ENCODE measurements at places on chromosomes 3 and 15.

DNA sequence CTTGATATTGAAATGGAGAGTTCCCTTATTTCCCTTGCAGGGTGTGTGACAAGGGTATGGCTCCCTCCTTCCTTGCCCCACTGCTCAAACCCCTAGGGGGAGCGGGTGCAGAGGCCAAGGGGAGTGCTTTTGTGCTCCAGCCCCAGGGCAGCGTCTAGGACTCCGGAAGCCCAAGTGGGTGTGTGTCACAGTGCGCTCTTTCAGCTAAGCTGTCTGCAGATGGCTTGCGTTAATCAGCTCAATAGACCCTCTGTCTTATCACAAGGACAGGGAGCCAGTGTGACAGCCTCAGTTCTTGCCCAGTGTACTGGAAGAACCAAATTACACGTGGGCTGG lies 523.6 kb upstream of the LMCD1 start:
- DNase-seq, result no peak

DNA sequence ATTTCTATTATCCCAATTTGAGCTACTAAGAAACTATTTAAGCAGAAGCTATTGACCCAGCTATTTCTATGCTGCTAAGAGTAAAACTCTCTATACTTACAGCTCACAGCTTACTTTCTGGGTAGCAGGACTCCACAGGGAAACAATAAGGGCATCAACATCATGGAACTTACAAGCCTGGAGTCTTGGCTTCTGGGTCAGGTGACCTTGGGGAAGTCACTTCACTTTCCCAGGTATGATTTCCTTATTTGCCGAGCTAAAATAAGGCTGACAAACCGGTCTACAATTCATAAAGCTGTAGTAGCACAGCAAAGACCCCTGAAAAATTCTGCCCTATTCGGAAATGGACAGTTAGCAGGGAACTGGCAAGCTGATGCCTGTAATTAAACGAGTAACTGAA lies 278.3 kb upstream of the NR2F2 start:
- no peak for DNase-seq

DNA sequence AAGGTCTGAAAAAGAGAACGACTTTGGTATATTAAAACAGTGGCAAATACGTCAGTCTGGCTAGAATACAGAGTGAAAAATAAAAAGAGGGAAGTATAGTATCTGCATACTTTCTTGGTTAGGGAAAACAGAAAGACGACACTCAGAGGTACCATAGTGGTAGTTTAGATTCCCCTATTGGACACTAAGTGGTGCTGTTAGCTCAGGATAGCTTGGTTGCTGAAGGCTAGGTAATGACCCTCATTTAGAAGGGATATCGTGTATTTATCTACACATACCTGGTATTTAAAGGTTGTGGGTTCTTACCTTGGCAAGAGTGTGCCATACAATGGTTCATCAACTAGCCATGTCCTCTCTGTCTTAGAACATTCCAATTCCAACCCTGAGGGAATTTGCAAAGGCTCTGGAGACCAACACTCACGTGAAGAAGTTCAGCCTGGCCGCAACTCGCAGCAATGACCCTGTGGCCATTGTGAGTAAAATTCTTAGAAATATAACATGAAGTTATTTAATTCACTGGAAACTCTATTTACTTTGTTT lies 31.0 kb downstream of the TMOD2 start:
- DNase-seq, result peak; percentile 24

DNA sequence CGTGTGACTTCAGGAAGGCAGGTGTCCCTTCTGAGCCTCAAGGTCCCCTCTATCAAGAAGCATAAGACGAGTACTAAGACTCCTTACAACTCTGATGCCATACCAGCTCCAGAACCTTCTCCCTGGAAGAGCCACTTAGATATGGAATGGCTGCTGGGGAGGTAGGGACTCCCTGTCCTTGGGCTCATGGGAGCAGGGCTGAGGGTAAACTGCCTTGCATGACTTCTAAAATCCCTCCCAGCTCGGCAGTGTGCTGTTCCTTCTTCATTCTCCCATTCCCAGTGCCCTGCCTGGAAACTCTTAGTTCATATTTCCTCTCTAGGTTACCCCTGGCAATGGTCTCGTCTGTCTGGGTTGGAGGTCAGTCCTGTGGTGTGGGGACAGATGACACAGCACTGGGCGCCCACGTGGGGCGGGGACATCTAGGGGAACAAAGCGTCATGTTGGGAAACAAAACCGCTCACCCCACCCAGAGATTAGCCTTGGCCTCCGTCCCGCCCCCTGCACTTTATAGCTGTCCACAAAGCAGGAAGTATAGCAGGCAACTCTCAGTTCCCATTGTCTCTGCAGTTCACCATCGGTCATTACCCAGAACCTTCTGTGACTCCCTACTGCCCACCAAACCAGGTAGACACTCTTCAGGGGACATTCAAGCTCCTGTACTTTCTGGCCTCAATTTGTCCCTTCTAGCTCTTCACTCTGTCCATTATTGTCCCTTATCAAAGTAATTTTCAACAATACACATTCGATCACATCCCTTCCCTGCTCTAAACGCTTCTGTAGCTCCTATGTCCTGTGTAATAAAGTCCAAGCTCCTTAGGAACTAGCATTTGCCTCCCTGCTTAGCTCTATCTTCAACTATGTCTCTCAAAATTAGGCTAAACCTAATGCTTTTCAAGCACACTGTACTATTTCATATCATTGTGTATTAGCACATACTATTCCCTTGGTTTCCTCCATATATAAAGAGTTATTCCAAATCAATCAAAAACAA lies 73.8 kb downstream of the IQSEC1 start:
- peak; percentile 99 for DNase-seq

- DNase-seq, result no peak
These were observed 523.2 kb downstream of the SOX2 start for GRCh38 chr3:182234881-182235280.

DNA sequence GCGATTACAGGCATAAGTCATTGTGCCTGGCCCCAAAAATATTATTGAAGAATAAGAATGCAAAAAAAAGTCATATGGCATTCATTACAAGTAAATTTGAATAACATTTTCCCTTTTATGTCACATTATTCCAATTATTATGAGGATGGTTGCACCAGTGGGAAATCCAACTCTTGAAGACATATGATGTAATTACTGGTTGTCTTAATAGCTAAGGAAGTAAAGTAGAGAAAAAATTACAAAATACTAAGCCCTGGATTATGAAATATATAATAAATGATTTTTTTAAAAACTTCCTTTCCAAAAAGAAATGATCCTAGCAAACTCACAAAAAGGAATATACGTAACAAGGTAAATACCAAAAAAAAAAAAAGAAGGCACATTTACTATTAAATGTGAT lies 98.9 kb downstream of the FMN1 start:
- DNase-seq, result peak; percentile 31

DNA sequence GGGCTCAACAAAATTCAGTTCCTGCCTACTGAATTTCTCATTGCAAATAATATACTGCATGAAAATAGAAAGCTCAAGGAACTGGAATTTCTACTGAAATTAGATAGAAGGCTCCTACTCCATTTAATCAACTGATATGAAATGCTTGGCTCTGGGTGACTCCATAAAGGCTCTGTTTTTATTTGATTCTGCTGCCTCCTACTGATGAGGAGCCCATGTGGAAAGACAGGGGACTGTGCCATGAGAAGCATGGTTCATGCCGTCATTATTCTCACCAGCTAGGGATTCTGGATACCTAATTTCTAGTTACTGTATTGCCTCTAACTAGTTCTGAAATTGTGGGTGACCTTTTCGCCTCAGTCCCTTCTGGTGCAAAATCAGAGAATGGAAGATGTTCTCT lies 366.2 kb upstream of the DPH6 start:
- no peak for DNase-seq

DNA sequence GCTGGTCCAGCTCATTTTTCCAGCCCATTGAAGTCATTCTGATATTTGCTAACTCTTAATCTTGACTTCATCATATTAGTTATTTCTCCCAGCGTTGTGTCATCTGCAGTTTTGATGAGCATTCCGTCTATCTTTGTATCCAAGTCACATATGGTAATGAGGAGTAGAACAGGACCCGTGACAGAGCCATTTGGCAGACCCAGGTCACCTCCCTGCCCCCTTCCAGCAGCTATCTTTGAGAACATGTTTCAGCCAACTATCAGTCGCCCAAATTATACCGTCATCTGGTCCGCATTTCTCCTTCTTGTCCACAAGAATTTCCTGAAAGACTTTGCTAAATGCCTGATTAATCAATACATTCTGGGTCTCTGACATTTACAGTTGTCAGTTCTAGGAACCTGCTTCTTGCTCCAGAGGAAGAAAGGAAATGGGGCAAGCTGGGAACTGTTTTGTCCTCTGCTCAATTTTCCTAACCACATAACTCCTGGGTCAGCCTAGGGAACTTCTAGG lies 347.1 kb upstream of the NR2E3 start:
- no peak for DNase-seq

GRCh38 chr3:16536996-16537395 lies 23.5 kb upstream of the RFTN1 start:
- no peak for DNase-seq

DNA sequence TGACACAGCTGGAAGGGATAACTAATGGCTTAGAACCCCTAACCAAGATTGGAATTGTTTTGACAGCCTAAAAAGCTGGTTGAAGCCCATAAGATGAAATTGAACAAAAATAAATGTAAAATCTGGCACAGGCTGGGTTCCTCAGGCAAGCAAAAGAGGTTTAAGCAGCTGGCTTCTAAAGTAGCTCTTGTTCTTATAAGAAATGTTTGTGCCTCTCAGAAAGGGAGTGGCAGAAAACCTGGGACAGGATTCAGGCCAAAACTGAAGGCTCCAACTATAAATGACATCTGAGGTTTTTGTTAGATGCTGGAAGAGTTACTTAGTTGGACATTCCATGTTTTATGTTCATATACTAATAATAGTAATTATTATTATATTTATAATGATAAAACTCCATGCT lies 378.3 kb downstream of the CNTN4 start:
- no peak for DNase-seq

DNA sequence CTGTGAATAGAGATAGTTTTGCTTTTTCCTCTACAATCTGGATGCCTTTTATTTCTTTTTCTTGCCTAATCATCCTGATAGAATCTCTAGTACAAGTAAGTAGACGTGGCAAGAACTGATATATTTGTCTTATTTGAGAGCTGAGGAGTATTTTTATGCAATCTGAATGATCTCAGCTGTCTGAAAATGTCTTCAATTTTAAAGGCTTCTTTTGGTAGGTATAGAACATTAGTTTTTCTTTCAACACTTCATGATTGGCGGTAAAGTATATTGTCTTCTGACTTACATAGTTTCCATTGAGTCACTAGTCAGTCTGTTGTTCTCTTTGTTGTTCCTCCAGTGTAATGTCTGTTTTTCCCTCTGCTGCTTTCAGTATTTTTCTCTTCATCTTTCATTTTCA lies 31.3 kb downstream of the MGA start:
- DNase-seq, result peak; percentile 11

GRCh38 chr15:41605566-41605965 lies 46.6 kb downstream of the TYRO3 start:
- no peak for DNase-seq

DNA sequence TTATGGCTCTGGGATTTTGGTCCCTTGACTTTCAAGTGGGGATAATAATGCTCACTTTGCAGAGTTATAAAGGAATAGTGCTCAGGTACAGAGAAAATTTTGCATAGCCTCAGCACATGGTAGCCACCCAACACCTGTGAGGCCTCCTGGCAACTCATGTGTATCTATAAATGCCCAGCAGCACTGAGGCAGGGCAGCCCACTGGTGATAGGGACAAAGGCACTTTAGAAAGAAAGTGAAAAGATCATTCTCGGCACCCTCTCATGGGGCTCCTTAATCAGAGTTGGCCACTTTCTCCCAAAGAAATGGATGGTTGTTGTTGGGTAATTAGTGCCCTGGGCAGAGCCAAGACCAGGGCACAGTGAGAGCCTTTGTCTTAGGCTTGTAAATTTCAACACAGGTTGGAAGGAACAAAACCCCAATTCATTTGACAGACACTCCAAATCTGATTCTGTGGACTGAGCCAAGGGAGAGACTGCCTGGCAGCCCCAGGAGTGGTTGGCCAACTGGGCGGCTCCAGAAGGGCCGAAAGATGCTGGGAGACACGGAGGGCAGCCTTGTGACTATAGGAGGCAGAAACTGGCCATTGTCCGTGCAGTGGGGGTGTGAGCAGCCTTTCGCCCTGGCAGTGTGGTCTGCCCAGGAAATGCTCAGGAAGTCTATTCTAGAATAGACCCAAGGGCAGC lies 213.2 kb upstream of the RGMA start:
- no peak for DNase-seq

DNA sequence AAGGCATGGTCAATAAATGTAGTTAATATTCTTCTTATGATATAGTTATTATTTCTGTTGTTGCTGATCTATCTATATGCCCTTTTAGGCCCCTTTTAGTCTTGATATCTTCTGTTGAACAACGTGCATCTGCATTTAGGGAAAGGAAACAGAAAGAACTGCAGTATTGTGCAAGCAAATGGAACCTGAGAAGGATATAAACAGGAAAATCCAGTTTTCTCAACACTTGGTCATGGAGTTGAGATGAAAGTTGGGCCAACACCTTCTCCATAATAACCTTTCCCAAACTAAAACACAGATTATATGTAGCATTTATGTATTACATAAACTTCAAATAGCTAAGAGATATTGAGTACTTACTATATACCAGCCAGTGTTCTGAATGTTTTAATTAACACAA lies 179.7 kb downstream of the ADAMTS9 start:
- no peak for DNase-seq
